Naive thymus-derived CD4-positive, alpha-beta T cell (primary cell): ENCODE measurements at places on chromosomes 5 and 9. TPM values are rescaled to one million over a fixed set of nuclear protein-coding genes. Genes with fewer than 3 reads are reported as not detected.

DNA sequence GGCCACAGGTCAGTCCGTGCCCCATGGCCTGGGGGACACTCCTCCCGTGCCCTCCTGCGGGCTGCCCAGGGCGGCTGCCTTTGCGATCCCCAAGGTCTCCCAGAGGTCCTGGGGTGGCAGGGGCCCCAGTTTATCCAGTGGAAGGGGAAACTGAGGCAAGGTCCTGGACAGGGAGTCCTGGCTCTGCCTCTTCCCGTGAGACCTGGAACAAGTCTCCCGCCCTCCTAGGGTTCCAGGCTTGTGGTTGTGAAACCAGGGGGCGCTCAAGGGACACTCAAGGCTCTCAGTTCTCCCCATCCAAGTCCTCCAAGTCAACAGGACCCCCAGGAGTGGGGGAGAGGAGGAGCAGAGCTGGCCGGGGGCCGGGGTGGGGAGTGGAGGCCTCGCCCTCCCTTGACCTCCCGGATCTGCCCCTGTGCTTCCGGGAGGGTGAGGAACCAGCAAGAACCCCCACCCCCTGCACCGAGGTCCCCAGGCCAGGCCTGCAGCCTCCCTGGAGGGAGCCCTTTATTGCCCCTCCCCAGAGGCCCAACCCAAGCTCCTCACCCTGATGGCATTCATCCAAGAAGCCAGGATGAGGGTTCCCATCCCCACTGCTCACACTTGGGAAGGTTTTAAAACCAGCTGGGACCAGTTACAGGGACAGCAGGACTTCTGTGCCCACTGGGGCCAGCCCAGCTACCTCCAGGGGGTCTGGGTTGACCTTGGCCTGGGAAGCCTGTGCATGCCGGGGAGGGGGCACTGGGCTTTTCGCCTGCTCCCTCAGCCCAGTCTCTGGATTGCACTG is 24.7 kb upstream of the TMEM250 start:
- no peak overlapping the region for H3K27ac ChIP-seq
- H3K4me3 ChIP-seq, result no peak overlapping the region
- no peak for DNase-seq

- no peak overlapping the region for H3K4me3 ChIP-seq
- DNase-seq, result no peak
Observed at GRCh38 chr9:131833906-131834305, 94.0 kb upstream of the RAPGEF1 start.

GRCh38 chr9:69339620-69340019 is 14.6 kb downstream of the ENTREP1 start:
- no peaks in the 10 kb centered on the region for H3K36me3 ChIP-seq
- no peak overlapping the region for H3K27ac ChIP-seq
- H3K4me1 ChIP-seq, result no peaks in the 10 kb centered on the region
- DNase-seq, result no peak
- no peak overlapping the region for H3K4me3 ChIP-seq

DNA sequence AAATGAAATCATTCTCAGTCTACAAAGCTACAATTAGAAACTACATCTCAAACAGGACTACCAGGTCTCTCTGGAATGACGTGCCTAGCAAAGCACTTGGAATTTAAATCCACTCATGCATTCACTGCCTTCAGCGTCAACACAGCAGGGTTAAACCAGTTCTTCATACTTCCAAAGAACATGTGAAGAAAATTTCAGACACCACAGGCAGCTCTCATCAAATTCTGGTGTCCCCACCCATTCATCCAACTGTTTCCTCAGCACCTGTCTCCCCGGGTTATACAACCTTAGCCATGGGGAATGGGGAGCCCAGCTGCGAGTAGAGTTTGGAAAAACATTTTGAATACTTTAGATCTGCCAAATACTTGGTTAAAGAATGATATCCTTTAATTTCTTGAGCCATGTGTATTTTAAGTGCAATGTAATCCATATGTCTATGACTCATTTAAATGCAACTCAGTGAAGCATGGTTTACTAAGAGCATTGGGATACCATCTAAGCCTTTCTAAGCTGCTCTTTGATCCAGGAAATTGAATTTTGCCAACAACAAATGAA is 17.5 kb downstream of the ADAM19 start:
- H3K4me3 ChIP-seq, result no peak overlapping the region
- no peak for DNase-seq
- H3K27me3 ChIP-seq, result no peaks in the 10 kb centered on the region
- peaks cover 3% of the 10 kb centered on the region for H3K36me3 ChIP-seq
- no peaks in the 10 kb centered on the region for H3K4me1 ChIP-seq

DNA sequence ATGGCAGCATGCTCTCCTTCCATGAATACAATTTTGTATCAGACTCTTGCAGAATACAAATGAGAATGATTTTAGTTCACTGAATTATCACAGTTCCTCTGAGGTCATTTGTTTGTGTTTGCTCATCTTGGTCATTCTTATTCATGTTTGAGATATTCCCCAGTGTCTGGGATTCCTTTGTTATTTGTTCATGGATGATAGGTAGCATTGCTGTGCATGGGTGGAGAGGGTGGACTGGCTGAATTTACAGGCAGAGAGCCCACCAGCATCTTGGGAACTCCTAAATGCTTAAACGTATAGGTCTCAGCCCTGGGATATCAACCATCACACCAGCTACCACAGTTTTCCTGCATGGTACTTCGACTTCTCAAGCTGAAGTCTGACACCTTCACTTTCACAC is 459.8 kb downstream of the CCDC171 start:
- no peaks in the 10 kb centered on the region for H3K36me3 ChIP-seq
- no peaks in the 10 kb centered on the region for H3K27me3 ChIP-seq
- DNase-seq, result no peak
- no peak overlapping the region for H3K4me3 ChIP-seq
- no peak overlapping the region for H3K27ac ChIP-seq

- no peaks in the 10 kb centered on the region for H3K27me3 ChIP-seq
- H3K4me3 ChIP-seq, result no peak overlapping the region
- no peak overlapping the region for H3K27ac ChIP-seq
- no peak for DNase-seq
- H3K36me3 ChIP-seq, result no peaks in the 10 kb centered on the region
Observed at GRCh38 chr9:77964258-77964657, 67.4 kb downstream of the GNAQ start.

- no peak for DNase-seq
- H3K36me3 ChIP-seq, result no peaks in the 10 kb centered on the region
- H3K4me1 ChIP-seq, result no peaks in the 10 kb centered on the region
- H3K27ac ChIP-seq, result no peak overlapping the region
- H3K4me3 ChIP-seq, result no peak overlapping the region
Observed at GRCh38 chr9:785997-786396, 55.5 kb upstream of the DMRT1 start.

PHF24 gene
- total RNA-seq, result not detected

DNA sequence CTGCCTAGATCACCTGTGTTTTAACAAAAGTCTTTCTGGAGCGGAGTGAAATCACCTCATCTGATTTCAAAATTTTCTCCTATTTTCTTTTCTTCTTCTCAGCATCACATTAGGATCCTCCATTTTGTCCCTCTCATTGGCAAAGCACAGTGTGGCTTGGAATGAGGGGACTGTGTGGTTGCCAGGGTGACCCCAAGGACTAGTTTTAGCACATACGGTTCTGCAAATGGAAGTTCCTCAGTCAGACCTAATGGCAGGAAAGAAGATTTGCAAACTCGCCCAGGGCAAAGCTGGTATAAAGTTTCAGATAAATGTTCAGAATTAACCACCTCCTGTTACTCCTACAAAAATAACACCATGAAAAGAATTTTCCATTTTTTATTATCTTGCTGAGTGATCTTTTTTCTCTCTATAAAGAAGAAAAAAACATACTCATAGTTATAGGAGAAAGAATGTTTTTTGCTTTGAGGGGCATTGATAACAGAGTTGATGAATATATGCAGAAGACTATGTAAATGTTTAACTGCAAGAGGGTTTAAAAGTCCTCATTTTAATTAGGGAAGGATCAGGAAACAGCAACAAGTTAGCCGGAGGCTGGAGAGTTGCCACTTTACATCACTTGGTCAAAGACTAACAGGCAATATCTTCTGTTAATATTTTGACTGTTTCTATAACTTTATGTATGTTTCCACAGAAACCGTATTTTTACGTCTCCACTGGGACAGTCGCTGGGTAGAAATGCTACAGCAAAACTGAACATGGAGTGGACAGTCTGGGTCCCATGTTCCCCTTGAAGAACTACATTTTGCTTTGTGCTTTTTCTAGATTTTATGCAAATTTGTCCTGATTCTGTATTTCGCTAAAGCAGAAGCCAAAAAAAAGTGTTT is 257.8 kb downstream of the NR2F1-AS1 start:
- H3K27me3 ChIP-seq, result no peaks in the 10 kb centered on the region
- no peaks in the 10 kb centered on the region for H3K36me3 ChIP-seq
- no peak for DNase-seq
- no peak overlapping the region for H3K27ac ChIP-seq

MAMDC2 gene
- not detected for total RNA-seq

GRCh38 chr5:131563434-131564228 is 71.4 kb downstream of the RAPGEF6 start:
- no peak overlapping the region for H3K27ac ChIP-seq
- H3K36me3 ChIP-seq, result no peaks in the 10 kb centered on the region
- H3K4me3 ChIP-seq, result no peak overlapping the region

- peaks cover 33% of the 10 kb centered on the region for H3K36me3 ChIP-seq
- H3K27me3 ChIP-seq, result no peaks in the 10 kb centered on the region
- H3K4me3 ChIP-seq, result no peak overlapping the region
- no peaks in the 10 kb centered on the region for H3K4me1 ChIP-seq
- DNase-seq, result no peak
Observed at GRCh38 chr9:126838055-126838811, 22.2 kb upstream of the ZBTB34 start.
